ENCODE measurements at places on chromosomes 1 and 21.

GRCh38 chr1:145758116-145758515 is 38.8 kb downstream of the CD160 start:
- DNase-seq: no peak

GRCh38 chr1:159879136-159879535 is 16.7 kb upstream of the VSIG8 start:
- no peak for DNase-seq

DNA sequence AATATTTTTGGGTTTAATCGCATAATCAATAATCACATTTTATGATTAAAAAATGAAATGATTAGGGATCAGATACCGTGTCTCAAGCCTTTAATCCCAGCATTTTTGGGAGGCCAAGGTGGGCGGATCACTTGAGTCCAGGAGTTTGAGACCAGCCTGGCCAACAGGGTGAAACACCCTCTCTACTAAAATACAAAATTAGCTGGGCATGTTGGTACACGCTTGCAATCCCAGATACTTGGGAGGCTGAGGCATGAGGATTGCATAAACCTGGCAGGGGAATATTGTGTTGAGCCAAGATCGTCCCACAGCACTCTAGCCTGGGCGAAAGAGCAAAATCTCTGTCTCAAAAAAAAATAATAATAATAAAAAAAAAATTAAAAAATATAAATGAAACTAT is 1581.4 kb downstream of the KCNT2 start:
- no peak for DNase-seq

GRCh38 chr1:66767626-66768025 is 15.4 kb downstream of the DYNLT5 start:
- DNase-seq: no peak

- peak; percentile 69 for DNase-seq
Measured at GRCh38 chr1:20194757-20195461, 8.6 kb upstream of the PLA2G2C start.

GRCh38 chr1:62159940-62160348 is 34.7 kb upstream of the L1TD1 start:
- no peak for DNase-seq

DNA sequence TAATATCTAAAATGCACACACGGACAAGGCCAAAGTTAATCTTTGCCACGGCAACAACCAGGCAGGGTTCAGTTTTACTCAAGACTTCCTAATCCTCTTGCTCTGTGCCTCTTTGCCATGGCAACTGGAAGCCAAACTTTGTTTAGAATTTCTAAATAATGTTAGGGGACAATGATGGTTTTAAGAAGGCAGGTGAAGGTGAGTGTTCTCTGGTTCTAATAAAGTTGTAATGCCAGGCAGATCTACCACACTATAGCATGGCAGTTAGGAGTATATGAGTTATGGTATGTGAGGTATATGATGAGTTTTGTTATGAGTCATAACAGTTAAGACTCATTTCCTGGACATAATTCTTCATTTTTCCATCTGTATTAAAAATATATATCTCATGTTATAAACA is 2.7 kb downstream of the PTPRC start:
- DNase-seq: no peak

DNA sequence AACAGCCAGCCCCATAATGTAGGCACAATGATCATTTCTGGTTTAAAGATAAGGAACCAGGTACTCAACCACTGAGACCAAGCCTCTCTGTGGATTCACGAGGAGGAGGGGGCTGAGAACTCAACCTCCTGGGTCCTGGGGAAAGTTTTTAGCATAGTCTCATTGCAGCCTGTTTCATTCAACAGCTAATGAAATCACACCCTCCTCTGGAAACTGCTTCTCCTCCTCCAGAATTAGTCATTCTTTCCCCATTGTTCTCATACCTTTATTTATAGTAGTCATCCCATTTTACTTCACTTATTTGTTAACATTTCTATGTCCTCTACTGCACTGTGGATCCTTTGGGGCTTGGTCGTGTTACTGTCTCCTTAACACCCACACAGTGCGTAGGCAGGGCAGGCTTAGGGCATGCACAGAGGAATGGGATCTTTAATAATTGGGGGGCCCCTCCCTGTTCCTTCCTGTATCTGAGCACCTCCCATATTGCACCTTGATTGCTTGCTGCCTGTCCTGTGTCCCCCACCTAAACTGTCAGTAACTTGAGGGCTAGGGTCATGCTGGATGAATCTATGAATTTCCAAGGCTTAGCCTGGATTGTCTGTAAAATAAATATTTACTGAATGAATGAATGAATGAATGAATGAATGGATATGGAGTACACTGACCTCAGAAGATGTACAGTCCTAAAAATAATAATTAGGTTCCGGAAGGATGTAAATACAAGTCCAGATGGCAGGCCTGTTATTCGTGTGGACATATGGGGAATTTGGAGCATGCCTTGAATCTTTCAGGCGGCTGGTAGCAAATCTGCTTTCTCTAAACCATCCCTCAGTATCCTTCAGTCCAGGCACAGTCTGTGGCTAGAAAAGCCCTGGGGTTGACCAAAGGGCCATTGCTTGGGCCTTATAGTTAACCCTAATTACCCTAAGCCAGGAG is 153.8 kb upstream of the HMGB4 start:
- no peak for DNase-seq

DNA sequence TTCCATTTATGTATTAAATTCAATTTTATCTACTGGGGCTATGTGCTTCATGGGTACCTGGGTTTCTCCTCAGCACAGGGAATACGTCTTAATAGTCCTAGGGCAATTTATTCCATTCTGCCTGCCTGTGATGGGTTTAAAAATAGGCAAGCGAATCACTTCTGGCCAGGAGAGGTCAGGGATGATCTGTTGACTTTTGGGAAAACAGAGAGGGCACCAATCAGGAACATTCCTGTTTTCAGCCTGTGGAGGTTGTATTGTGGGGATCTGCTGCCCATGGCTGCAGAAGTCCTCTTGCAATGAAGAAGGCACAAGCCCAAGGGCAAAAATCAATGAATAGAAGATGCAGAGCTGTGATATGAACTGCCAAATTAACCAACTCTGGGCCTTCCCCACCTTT is 303.1 kb downstream of the CTH start:
- DNase-seq: no peak

DNA sequence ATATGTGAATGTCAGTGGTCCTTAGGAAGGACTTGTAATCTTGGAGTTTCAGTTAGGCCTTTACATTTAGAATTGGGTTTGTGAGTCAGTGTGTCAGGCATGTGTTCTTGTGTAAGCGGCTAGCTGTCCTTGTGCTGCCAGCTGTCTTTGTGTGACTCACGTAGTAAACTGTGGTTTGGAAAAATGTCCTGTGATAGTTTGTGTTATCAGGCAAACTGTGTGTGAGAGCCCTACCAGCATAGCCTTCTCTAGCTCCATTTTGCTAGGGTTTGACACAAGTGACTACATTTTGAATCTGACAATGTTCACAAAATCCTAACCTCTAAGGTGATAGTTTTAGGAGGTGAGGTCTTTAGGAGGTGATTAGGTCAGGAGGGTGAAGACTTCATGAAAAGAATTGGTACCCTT is 6.9 kb upstream of the SLC35D1 start:
- no peak for DNase-seq

GRCh38 chr1:175481126-175482070 is 262.0 kb downstream of the TNR start:
- no peak for DNase-seq

DNA sequence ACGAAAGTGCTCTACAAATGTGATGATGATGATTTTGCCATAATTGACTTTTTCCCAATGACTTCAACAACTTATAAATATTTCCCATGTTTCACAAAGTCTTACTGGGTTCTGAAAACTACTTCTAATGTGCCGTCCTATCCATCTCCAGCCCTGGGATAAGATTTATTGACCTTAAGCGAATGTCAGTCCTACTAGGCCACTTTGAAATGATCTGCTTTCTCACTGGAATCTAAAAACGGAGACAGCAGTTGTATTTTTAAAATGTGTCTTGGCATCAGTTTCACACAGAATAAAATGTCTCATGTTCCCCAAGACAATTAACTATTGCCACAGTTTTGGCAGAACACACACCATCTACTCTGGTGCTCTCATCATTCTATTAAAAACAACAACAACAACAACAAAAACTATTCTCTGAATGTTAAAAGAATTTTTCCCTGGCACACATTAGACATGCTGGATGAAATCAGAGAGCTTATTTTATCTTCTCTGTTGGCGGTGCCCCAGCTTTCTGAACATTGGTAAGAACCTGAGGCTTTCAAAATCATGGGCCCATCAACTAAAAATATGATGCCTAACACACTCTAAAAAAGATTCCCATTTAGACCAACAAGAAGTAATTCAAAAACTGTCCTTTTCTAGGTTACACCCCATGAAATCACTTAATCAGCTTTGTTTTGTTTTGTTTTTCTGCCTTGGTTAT is 23.1 kb upstream of the DNASE2B start:
- DNase-seq: no peak

- DNase-seq: no peak
Measured at GRCh38 chr21:28240586-28240985, 752.1 kb downstream of the LTN1 start.

- no peak for DNase-seq
Measured at GRCh38 chr1:179327679-179328078, 34.1 kb downstream of the SOAT1 start.
